ENCODE measurements at places on chromosomes 4 and X. TPM values are rescaled to one million over a fixed set of nuclear protein-coding genes. Genes with fewer than 3 reads are reported as not detected.

The RAB33A gene
- total RNA-seq = 2.3 TPM

The FDCSP gene
- total RNA-seq = not detected

The TMEM156 gene
- not detected for total RNA-seq

The SPANXC gene
- total RNA-seq = not detected

The ERCC6L gene
- total RNA-seq = 0.05 TPM

The METAP1 gene
- total RNA-seq = 27.3 TPM

The TLR3 gene
- total RNA-seq = 14.8 TPM

The RAI2 gene
- total RNA-seq = 48.1 TPM

The FAM47E gene
- 0.08 TPM for total RNA-seq

- DNase-seq = no peak
Observed at GRCh38 chrX:42678133-42678532, 99.8 kb downstream of the PPP1R2C start.

GRCh38 chr4:101042847-101043246, 304.5 kb downstream of the PPP3CA start:
- DNase-seq = no peak

- DNase-seq = peak; percentile 68
Observed at GRCh38 chr4:169314906-169315305, 44.1 kb upstream of the SH3RF1 start.

DNA sequence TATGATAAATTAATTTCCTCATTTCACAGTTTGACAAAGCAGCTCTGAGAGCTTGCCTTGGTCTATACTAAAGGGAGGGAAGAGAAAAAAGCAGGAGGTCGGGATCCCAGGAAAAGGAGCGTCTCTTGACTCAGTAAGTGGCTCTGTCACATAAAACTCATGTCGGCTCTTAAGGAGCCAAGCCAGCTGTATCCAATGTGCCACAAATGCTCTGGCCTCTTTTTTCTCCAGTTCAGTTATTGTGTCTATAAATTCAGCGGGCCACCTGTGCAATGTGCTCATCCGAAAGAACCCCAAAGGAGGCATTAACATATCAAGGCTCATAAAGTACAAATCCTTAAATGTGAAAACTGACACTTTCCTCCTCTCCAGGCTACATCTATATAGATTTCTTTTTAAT, 337.7 kb upstream of the FAM241A start:
- DNase-seq = no peak

DNA sequence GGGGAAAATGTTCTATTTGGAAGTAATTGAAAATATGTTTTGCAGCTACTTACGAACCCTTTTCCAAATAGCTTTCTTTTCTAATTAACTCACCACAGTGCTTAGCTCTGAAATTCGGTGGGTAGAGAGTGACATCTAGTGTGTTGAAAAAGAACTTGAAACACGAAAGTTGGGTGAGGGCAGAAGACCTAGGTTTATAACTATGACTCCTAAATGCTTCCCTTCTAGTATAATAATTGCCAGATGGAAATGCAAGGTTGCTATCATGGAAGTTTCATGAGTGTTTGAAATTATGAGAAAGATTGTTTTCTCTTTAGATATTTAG, 77.3 kb upstream of the NOCT start:
- no peak for DNase-seq

DNA sequence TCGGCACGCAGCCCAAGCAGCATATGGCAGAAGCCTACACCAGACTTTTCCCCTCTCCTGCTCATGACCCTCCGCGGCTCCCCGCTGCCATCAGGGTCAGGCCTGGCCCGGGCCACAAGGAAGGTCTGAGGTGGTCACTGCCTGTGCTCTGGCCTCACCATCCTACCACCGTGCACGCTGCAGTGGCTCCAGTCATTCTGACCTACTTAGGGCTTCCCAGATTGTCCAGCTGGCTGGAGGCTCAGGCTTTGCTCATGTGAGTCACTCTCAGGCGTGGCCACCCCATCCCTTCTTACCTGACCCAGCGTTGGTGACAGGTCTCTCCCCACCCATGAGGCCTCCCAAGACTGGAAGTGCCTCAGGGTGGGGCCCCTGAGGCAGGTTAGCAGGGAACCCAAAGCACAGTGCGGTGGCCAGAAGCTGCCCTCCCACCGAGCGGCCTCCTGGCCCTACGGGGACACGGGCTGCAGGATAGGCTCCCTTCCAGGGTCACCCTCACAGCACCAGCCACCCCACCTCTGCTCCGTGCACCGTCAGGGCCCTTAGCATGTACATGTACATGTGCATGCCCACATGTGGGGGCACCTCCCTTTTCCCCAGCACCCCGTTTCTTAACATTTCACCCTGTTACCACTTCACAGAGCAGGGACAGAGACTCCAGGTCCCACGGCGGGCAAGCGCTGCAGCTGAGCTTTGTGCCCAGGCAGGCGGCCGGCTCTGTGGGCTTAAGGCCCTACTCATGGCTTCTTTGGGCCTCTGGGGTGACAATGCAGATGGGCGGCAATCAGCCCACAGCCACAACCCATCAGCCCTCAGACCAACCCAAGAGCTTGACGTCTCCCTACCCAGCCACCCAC, 2.2 kb downstream of the TREX2 start:
- no peak for DNase-seq

DNA sequence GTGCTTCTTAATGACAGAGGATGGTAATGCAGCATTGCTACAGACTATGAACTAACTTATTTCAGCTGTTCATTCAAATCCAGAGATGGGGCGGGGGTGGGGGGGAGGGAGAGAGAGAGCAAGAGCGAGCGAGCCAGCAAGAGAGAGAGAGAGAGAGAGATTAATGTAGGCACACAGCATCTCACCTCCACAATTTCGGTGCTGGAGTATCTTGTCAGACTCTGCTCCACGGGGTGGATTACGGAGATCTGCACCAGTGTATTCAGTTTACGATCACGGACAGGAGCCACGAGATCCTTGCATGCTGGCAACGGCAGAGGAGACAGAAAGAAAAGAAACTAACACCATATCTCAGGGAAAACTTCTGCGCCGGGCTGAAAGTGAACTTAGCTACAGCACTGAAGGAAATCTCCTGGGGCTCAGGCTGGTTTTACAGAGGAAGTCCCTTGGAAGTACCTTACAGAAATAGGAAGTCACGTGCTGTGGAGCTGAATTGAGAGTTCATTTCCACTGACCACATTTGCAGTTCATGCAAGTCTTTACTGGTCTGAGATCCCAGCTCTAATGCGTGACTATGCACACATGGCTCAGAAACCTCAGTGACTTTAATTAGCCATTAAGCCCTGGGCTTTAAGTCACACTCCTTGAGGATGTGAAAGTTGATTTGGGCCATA, 440.9 kb downstream of the INPP4B start:
- peak; percentile 27 for DNase-seq

DNA sequence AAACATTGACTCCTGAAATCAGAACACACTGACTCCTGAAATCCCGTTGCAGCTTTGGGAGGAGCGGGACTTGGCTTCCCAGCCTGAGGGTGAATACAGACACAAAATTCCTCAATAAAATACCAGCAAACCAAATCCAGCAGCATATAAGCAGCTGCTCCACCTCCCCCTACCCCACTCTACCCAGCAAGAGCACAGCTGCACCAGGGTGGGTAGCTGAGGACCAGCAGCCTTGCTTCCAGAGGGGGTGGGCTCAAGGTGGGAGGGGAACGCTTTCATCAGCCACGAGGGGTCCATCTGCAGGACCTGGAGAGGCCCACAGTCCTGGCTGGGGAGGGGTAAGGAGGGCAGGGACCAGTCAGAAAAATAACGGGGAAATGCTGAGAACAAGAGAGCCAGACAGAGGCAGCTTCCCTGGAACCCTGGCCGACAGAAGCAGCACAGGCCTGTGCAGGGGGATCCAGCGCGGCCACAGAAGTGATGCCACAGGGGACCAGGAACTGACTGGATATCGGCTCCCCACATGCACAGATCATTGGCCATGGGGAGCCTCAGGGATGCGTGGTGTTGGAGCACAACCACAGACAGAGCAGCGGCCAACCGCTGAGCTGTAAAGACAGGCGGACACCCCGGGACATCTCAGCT, 49.8 kb downstream of the FGFRL1 start:
- DNase-seq = peak; percentile 9

DNA sequence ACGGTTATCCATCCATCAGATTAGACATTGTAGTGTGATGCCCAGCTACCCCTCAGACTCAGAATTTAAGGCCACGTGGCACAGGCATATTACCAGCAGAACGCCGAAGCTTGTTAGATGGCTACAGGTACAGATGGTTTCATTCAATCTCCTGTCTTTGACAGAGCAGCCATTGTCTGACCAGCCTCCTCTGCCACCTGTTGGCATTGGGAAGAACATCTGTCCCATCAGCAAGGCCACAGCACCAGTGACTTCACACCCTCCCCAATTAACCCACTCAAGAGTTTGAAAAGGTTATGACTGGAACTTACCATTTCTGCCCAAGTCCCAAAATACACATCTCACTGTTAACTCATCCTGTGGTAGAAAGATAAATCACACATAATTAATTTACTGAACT, 22.0 kb upstream of the PHKA2 start:
- DNase-seq = no peak

DNA sequence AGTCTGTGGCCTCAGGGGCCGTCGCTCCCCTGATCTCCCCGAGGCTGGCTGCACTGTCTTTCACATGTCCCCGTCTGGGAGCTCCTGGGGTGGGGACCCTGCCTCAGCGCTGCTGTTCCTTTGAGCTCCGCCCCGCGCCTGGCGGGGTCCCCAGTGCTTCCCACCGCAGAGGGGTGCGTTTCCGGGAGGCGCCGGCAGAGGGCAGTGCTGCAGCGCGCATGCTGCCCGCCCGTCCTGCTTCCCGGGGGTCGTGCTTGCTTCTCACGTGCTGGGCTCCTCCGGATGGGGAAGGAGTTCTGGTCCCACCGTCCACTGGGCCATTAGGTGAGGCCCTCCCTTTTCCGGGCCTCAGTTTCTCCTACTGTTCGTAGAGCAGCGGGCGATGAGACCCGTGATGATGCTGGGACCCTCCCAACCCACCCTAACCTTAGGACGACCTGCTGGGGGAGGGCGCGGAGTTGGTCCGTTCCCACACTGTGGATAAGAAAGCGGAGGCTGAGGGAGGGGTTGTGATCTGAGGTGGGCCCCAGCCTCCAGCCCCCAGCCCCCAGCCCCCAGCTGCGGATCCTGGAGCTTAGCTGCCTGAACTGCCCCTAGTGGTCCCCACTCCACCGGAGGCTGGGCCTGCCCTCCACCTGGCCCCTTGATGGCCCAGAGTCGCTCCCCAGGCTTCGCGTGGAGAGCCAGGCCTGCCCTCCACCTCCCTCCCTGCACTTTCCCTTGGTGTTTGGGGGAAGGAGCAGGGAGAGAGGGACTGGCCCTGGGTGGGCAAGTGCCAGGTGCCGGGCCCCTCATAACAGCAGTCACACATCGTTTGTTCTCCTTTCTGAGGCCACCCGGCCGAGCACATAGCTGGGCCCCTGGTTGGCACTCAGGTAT, 15.3 kb downstream of the CPZ start:
- peak; percentile 68 for DNase-seq

DNA sequence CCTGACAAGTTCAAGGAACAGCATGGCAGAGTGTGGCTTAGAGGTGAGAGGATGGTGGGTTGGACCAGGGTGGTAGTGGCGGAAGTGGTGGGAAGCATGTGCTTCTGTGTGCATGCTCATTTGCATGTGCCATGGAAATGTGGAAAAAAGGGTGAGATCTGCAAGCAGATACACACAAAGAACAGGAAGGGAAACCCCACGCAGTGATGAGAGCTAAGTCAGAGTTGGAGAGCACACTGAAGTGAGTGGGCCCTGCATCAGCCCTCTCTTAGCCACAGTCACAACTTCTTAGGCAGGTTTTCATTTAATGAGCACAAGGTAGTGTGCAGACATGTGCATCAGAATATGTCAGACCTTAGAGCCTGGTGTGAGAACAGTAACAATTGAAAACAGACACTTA, 483.8 kb downstream of the AFF2 start:
- no peak for DNase-seq

DNA sequence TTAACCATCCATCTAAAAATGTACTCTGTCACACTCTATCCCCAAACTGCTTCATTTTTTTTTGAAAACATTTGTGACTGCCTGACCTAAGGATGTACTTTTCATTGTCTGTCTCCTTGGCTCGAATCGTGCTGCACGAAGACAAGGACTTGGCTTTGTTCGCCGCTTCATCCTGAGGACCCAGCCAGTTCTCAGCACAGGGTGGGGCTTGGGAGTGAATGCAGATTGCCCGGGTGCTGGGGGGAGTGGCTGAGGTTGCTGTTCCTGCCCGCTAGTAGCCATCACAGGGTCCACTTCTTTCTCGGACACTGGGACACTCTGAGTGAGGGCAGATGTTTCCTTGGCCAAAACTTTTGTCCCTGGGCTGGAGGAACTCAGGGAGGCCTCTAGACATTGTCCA, 70.1 kb upstream of the CLCN4 start:
- no peak for DNase-seq

DNA sequence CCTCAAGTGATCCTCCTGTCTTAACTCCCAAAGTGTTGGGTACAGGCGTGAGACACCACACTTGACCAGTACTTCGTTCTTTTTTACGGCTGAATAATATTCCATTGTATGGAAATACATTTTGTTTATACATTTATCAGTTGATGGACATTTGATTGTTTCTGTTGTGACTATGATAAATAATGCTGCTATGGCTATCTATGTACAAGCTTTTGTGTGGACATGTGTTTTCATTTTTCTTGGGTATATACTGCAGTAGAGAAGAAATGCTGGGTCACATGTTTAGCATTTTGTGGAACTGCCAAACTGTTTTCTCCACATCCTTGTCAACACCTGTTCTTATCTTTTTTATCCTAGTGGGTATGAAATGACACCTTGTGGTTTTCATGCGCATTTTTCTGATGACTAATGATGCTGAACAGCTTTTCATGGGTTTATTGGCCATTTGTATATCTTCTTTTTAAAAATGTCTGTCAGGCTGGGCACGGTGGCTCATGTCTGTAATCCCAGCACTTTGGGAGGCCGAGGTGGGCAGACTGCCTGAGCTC, 37.3 kb downstream of the SAT1 start:
- no peak for DNase-seq

DNA sequence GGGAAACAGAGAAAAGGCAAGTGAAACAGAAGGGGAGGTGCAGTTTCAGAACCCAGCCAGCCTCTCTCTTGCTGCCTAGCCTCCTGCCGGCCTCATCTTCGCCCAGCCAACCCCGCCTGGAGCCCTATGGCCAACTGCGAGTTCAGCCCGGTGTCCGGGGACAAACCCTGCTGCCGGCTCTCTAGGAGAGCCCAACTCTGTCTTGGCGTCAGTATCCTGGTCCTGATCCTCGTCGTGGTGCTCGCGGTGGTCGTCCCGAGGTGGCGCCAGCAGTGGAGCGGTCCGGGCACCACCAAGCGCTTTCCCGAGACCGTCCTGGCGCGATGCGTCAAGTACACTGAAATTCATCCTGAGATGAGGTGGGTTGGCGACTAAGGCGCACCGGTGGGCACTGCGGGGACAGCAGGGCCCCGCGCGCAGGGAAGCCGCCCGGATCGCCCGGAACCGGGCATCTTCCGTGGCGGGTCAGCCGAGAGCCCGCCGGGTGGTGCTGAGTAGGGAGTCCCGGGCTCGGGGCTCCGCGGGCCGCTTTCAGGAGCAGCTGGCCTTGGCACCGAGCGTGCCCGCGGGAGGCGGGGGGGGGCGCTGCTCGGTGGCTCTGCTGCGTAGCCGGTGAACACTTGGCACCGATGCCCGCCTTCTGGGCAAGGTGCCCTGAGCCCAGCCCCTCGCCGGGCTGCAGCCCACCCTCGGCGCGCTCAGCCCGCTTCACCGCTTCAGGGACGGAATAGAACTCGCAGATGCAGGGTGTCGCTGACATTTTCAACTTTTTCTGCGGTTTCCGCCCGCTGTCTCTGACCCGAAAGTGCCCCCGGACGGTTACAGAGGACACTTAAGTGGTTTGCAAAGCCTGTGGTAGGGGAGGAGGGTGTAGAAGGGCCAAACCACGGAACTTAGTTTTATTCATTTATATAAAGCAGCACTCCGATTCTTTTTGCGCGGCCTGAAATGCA, at the start of gene CD38:
Gene CD38 (plus strand): TSS at position 40 of the 953 bp plus-strand sequence. CDS start 87 bp downstream, at position 127.
- DNase-seq = peak; percentile 27

GRCh38 chr4:153518637-153519389, 52.7 kb downstream of the TMEM131L start:
- no peak for DNase-seq

All from ovary (tissue), 10 donors.